ENCODE measurements at places on chromosomes 3 and 15.

GRCh38 chr3:141091426-141091825 is 40.3 kb downstream of the SPSB4 start:
- no peak for DNase-seq

DNA sequence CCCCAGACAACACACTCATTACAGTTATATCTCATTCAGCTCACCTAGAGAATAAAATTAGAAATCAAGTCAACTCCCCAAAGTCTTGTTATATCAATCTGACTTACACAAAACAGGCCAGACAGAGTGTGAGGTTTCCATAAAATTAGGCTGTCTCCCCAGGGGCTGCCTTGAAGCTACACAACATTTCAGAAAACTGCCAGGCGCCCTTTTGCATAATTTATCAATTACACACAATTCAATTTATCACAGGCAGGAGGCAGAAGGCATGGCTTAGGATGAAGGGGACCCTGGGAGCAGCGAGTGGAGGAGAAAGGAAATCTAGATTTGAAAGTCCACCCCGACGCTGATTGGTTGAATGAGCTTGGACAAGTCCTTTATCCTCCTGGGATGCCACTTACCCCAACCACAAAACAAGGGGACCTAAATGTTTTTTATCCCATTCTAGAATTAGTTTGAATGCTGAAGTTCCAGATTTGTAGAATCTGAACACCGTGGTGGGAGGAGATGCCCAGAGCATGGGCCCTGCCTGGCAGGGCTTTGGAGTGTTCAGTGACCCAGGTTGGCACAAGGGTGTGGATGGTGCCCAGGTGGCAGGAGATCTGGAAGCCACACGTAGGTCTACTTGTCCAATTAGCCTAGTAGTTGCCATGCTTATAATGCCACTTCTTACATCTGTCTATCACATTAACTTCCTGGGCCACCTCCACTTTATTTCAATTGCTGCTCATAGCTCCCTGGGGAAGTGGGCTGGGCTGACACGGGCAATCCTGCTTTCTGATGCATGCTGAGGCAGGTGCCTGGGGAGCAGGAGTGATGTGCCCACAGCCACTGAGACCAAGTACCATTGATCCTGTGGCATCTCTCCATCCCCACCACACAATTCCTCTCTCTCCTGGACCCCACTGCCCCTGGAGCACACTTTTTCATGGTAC is 119.8 kb upstream of the TLE3 start:
- no peak for DNase-seq

DNA sequence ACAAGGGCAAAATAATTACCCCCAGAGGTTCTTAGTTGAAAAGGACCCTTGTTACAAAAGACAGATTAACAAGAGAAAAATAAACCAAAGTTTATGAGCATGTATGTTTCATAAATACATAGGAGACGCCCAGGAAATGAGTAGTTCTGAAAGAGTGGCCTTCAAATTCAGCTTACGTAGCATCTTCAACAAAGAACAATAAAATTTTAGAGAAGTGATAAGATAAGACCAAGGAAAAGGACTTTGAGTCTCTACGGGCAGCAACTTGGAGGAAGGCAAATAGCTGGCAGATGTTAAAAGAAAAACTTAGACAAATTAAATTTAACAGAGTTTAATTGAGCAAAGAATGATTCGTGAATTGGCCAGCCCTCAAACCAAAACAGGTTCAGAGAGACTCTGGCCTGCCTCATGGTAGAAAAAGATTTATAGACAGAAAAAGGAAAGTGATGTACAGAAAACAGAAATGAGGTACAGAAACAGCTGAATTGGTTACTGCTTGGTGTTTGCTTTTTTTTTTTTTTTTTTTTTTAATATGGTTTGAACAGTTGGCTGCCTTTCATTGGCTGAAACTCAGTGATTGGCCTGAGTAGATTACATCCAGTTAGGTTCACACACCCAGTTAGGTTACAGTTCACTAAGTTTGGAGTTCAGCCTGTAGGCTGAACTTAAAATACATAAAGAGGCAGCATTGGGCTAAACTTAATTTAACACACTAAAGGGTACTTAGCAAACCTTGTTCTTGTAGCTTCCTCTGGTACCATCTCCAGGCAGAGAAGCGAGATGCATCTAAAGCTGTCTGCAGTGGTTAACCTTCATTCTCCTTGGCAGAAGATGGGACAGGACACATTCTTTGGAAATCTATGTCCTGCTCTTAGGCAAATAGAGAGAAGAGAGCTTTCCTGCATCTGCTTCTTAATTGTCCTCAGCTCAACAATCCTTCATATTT is 23.2 kb downstream of the C2CD4B start:
- DNase-seq, result no peak

DNA sequence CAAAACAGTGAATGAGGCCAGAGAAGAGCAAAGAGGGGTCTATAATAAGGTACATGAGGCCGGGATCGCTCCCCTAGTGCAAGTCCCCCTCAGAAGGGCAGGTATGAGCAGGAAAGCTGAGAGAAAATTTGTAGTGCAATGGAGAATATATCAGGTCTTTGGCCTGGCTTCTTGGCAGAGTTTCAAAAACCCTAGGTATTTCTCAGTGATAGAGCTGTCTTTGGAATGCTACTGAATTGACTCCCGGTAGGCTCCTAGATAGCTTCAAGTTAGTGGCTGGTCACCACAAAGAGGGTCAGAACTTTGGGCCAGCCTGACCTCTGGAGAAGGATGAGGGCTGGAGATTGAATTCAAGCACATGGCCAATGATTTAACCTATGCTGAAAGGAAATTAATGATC is 30.6 kb upstream of the OXTR start:
- no peak for DNase-seq

DNA sequence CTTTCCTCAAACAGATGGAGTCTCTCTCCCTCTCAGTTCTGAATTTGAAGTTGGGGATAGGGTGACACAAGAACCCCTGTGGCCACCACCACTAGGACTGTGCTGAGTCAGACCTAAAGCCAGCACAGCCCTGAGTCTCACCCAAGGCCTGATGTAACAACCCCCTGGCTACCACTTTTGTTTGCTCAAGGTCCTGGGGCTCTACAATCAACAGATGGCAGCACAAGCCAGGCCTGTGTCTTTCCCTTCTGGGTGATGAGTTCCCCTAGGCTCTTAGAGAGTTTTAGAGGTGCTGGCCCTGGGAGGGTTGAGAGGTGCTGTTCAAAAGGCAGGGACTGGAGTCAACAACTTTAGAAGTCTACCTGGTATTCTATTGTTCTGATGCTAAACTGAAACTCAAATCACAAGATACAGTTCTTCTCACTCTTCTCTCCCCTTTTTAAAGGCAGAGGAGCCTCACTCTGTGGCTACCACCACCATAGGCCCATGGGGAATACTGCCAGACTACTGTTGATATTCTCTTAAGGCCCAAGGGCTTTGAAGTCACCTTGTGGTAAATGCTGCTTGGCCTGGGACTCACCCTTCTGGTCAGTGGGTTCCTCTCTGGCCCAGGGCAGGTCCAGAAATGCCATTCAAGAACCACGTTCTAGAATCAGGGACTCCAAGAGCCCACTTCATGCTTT is 6.5 kb downstream of the OR5K4 start:
- no peak for DNase-seq
